Dorsolateral prefrontal cortex (tissue), 122 donors: ENCODE measurements at places on chromosomes 13 and 19. TPM values are rescaled to one million over a fixed set of nuclear protein-coding genes. Genes with fewer than 3 reads are reported as not detected.

DNA sequence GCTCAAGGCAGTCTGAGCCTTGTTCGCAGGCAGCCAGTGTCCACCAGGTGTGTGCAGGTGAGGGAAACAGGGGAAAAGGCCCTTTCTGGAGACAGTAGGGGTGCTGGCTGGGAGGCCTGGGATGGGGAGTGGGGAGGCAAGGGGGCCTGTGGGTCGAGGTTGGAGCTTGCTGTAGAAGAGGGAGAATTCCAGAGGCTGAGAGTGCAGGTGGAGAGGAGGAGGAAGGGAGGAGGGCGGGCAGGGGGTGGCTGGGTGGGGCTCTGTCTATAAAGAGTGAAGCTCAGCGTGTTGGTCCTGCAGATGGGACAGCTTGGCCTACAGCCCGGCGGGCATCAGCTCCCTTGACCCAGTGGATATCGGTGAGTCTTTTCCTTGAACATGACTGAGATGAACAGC, at the start of gene CCL25:
Gene CCL25, plus strand, starts transcription at position 297 of the 396 bp plus-strand sequence. CDS start 290 bp downstream, outside the sequence.
- DNase-seq = no peak

GRCh38 chr19:10625003-10625761, at the start of gene SLC44A2:
TSS of gene SLC44A2 (plus strand) at chr19:10625553. CDS start at chr19:10625634, 81 bp downstream.
- DNase-seq = peak; percentile 87

- peak; percentile 85 for DNase-seq
Measured at GRCh38 chr19:40365613-40366401, 17.3 kb downstream of the PLD3 start.

GRCh38 chr13:77477299-77477848, 58.1 kb upstream of the SCEL start:
- DNase-seq = no peak

DNA sequence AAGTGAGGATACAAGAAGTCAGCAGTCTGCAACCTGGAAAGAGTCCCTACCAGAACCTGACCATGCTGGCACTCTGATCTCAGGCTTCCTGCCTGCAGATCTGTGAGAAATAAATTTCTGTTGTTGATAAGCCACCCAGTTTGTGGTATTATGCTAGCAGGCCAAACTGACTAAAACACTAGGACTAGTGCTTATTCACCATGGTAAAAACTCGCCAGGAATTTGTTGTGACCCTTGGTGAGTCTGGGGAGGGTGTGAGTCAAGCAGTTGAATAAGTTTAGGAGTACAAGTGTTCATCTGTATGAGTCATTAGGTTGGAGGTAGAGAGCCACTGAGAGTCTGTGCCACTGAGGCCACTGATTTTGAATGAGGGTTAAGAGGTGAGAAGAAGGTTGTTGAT, 3.6 kb downstream of the ZIK1 start:
- DNase-seq = no peak

DNA sequence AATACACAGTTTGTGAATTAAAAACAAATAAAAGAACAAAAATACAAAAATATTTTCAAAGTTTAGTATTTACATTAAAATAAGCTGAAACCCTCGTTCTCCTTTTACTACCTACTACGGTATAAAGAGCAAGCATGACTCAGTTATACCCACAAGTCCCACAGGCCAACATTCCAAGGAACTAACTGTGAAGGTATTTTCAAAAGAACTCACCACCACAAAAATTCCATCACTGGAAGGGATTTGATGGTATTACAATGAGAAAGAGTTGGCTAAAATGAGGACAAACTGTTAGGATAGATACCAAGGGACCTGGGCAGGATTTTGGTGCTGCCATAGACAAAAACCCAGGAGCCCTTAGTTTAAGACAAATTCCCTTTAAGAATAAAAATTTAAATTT, 122.7 kb downstream of the TBC1D4 start:
- DNase-seq = no peak

DNA sequence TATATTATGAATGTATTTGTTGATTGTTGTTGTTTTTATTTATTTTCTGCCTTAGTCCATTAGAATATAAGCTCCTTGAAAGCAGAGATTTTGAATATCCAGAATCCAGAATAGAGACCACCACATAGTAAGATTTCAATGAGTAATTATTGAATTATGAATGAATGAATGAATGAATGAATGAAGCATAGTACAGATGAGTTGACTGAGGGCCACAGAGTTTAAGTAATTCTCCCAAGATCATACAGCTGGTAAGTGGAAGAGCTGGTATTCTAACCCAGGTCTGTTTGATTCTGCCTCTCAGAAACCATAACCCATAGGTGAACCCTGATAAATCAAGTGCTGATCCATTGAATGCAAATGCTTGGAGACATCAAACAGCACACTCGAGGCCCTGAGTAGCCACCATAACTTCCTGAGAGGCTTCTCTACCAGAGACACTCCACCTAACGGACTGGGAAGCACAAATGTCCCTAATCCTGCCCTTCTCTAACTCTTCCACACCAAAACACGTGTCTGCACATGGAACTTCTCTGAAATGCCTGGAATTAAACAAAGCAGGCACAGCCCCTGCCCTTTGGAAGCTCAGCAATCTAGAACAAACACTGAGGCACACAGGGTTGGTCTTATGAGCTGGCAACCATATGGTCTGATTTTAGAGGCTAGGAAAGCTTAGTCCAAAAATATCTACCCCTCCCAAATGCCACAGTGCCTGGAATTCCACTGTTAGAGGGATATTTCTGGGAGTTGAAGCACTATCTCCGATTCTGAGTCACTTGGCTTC, 190.1 kb downstream of the FOXO1 start:
- DNase-seq = no peak

DNA sequence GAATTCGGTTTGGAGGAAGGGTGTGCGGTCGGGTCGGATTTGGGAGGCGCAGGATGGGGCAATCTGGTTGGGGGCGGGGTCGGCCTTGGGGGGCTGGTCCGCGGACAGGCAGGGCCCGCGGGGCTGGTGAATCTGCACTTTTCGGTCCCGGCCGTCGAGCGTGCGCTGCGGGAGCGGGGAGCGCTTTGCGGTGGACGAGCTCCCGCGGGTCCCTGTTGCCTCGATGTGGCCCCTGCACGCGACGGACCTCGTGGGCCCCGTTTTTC, 11.9 kb downstream of the PEAK3 start:
- no peak for DNase-seq

DNA sequence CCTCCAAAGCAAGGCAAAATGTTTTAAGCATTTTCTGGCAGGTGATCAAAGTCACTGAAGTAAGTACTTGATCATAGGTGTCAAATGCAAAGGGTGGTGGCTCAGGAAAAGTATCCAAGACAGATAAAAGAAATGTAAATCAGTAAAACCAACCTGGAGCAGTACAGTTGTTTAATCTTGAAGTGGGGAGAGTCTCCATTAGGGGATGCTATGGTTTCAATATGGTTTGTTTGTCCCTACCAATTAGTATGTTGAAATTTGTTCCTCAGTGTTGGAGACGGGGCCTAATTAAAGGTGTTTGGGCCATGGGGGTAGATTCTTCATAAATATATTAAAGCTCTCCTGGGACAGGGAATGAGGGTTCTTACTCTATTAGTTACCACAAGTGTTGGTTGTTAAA, 1781.7 kb upstream of the PRR20A start:
- no peak for DNase-seq

DNA sequence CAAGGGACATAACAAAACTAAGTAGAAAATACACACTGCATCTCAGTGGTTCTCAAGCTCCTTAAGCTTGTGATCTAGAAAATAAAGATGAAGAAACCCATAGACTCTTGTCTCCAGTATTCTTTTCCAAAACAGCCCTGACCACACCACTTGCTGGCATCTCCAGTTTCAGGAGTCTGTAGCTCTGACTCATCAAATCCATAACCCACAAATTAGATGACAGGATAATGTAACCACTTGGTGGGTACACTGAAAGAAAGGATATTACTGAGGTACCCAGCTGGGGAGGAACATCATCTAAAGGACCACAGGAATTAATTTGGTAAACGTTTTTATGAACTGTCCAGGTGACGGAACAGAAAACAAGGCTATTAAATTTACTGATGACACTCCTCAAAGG, 214.7 kb downstream of the VWA8 start:
- no peak for DNase-seq

DNA sequence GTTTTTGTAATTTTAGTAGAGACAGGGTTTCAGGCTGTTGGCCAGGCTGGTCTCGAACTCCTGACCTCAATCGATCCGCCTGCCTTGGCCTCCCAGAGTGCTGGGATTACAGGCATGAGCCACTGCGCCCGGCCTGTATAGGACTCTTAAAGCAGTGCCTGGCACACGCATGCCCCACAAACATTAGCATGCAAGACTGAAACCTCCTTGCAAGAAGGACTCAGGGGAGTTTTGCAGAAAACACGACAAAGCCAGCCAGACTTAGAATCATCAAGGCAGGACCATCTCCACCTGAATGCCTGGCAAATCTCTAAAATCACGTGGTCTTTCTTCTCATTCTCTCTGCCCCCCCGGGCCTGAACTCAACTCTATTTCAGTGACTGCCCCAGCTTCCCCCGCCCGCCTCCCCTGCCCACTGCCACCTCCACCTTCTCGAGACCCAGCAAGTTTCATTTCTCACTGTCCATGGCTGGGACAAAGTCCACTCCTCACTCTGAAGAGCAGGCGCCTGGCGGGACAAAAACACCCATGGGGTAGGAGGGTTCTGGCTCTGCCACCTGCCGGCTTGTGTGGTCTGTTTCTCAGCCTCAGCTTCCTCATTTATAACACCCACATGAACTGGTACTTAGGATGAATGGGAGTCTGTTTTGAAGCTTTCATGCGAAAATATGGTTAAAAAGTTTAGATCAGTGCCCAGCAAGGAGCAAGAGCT, 2.4 kb downstream of the TICAM1 start:
- DNase-seq = no peak

- DNase-seq = no peak
Measured at GRCh38 chr13:76929320-76929719, 19.0 kb upstream of the ACOD1 start.

- DNase-seq = no peak
Measured at GRCh38 chr19:52670046-52670445, 31.9 kb upstream of the ZNF83 start.

- peak; percentile 74 for DNase-seq
Measured at GRCh38 chr19:28289295-28290063, 923.5 kb downstream of the UQCRFS1 start.

DNA sequence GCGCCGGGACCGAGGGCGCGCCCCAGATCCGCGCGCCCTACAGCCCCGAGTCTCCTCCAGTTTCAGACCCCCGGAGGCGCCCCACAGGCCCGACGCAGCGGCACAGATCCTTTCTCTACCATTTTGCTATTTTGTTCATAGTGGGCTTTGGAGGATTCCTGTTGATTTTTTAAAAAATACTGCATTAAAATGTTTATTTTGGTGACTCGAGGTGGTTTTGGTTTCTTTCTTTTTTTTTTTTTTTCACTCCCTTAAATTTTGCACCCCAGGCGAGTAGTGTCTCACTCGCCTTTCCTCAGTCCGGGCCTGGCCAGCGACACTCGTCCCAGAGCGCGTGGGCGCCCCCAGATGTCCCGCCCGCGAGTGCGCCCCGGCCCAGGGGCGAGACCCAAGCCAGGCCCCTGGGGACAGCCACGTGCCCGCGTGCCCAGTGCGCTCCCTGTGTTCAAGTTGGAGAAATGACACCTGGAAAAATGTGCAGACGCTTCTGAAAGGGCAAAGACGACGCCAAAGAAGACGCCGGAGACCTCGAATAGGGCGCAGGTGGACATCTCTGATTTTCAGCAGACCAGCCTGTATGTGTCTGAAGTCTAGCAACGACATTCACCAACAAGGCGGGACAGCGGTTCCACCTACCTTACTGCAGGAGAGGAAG, 471 bp upstream of the INSR start:
- peak; percentile 72 for DNase-seq

The NLRP7 gene
- total RNA-seq = not detected

The OLFM2 gene
- total RNA-seq = 98.0 TPM

The ZNF723 gene
- total RNA-seq = not detected

The LYL1 gene
- total RNA-seq = 5.2 TPM

The GSX1 gene
- total RNA-seq = not detected
